CD4-positive, alpha-beta T cell treated with Interleukin-1 beta for 1 hour (primary cell): ENCODE measurements at places on chromosomes 3 and 15.
A peak's percentile ranks its signal among the peaks of the same experiment; 100 is the strongest.

GRCh38 chr3:80492162-80492561, 724.4 kb upstream of the ROBO1 start:
- no peak for DNase-seq

DNA sequence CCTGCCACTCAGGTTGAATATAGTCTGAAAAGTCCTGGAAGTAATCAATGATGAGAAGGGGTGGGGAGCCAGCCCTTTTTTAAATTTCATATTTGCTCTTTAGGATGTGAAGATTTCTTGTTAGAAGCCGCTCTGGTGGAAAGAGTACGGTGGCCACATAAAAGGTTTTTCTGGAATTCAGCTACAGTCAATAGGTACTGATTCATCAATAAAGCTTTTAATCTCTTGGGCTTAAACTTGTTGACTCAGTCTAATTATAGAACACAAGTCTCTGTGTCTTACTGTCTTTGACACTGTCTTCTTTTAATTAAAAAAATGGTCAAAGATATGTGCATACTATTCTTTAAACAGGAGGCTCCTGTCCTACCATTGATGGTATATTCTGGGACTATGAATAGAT, 99.9 kb upstream of the TP63 start:
- no peak for DNase-seq

GRCh38 chr15:68497206-68497910, 65.4 kb upstream of the ITGA11 start:
- no peak for DNase-seq

DNA sequence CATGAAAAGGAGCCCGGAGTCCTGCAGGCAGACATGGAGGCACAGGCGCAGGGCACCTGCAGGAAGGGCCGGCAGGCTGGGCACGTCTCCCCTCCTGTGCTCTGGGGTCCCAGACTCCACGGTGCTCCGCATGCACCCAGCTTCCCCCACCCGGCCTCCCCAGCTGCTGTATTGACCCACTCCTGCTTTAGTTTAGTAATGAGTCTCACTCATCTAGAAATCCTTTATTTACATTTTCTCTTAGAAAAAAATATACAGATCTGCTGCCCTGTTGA, 8.5 kb downstream of the MESP2 start:
- no peak for DNase-seq

DNA sequence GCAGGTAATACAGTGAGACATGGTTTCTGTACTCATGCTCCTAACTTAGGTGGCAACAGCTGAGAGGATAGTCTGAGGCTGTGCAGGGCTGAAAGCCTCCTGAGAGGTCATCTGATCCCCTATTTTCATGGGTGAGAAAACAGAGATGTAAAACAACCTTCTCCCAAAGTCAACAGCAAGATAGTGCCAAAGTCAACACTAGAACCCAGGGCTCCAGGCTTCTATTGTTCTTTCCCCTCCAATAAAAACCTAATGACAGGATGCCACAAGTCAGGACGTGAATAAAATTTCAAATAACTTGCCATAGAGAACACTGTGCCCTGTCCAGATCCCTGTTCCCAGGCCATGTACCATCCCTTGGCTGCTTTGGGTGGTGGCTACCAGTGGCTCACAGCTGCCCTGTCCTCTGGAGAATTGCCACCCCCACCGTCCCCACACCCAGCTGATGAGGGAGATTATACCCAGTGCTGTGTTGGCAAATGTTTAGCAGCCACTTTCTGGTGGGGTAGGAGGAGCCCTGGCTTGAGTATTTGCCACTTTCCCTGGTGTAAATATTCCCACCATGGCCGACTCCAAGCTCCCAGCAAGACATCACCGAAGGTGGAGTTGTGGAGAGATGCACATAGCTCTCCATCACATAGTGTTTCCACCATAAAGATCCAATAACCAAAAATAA, 54.8 kb downstream of the SRGAP3 start:
- no peak for DNase-seq

DNA sequence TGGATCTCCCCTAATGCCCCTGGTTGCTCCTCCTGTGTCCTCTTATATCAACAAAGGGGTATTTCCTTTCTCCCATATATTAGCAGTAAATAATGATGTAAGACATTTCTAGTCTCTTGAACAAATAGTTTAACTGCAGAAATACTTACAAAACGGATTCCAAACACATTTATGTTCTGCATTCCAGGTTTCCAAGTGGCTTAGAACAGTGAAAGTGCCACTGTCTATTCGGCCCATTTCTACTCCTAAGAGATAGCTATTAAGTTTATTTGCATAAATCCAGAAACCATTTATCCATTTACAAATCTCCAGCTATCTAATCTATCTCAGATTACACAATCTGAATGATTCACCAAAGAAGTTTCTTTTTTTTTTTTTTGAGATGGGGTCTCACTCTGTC, 55.8 kb upstream of the FRMD4B start:
- no peak for DNase-seq

DNA sequence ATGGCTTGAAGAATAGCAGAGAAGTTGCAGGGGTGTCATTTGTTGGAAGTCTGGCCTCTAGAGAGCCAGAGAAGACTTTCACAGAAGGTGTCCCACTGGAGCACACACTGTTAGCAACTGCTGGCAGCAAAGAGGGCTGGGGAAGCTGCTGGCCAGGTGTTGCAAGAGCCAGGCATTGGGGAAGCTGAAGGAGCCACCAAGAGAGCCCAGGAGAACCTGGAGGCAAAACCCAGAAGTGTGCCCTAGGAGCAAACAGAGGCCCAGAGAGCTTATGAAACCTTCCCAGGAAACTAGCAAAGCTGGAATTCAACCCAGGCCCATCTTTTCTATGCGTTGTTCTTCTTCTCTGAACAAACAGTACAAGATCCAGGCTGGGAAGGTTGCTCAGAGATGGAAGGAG, 132.7 kb upstream of the TRIM42 start:
- DNase-seq = no peak

GRCh38 chr3:172138792-172139507, 99.6 kb downstream of the FNDC3B start:
- DNase-seq = peak; percentile 16

DNA sequence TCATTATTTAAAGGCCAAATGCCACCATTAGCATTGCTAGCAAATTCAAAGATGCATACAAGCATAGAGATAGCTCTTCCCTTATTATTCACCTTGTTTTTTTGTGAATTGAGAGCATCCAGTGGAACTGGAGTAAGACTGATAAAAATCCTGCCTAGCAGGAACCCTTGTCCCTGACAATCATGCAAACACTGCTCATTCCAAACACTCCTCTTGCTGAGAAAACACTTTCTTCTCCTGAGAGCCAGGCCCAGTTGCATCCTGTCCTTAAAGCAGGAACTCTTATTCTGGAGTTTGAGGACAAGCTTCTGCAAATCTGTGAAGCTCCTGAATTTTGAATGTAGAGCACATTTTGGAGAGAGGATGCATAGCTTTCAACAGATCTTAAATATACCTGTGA, 49.3 kb upstream of the KCNMB2 start:
- DNase-seq = no peak

GRCh38 chr3:61146010-61146890, 105.0 kb downstream of the FHIT start:
- no peak for DNase-seq

- DNase-seq = no peak
These were observed 11.2 kb downstream of the SEC13 start for GRCh38 chr3:10309736-10310135.

DNA sequence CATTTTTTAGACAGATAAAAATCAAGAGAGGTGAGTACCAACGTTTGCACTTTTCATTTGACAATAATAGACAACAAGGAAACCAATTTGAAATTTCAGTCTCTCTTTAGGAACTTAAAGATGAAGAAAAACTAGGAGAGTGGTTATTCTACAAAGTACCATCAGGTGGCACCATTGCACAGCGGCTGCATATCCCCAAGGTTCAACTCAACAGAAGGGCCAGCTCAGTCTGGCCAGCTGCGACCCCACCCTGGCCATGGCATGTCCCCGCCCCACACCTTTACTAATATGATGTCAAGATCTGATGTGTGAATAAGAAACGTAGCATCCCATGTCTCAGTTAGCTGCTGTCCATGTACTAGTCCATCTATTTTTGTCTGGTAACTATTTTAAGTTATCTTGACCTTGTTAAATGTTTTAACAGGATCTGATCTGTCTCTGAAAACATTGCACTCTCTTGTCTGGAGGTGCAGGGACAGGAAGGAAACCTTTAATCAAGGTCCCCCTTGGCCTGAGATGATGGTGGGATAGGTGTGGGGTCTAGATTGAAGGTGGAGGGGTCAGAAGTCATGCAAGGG, 35.5 kb upstream of the CGNL1 start:
- peak; percentile 18 for DNase-seq

DNA sequence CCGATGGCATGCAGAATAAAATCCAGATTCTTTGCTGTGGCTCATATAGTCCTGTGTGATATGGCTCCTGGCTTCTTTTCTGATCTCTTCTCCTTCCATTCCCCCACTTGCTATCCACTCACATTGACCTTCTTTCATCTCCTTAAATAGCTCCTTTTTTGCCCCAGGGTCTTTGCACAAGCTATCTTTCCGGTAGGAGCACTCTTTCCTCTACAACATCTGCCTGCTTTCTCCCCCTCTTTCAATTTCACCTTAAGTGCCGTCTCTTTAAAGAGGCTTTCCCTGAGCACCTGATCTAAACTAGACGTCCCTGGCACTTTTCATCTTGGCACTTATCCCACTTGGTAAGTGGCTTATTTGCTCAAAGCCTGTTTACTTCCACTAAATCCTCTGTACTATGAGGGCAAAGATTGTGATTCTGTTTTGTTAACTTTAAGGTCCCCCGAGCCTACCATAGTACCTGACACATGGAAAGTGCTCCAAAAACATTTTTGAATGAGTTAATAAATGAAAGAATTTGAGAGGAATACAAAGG, 323.3 kb upstream of the TLE3 start:
- no peak for DNase-seq

DNA sequence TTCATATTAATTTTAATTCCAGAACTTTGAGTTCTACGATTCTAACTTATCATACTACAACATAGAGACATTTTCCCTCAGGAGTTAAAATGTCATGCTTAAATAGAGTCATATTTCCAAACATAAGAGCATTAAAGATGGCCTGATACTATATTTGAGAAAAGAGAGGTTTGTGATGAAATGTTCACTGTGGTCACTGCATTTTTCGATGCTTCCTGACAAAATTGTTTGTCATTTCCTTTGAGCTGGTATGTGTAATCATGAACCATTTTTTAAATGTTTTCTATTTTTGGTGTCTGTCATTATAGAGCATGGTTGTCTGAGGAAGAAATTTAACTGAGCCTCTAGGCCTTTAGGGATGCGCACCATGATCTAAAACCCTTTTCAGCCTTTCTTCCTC, 721.4 kb upstream of the NR2F2 start:
- no peak for DNase-seq

GRCh38 chr15:53861792-53862191, 102.3 kb upstream of the WDR72 start:
- no peak for DNase-seq

DNA sequence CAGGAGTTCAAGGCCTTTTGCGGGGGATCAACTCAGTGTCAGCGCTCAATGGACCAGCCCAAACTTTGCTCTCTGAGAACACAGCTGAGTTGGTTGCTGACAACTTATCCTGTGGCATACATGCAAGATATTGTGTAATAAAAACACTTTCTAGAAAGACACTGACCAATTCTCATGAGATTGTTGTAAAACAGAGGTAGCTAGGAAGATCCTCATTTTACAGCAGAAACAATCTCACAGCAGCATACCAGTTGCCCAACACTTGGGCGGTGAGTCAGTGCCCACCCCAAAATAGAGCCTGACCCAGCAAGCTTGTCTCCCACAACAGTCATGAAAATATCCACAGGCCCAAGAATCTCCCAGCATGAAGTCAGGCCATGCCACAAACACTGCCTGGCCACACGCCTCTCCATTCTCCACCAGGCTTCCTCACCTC, 18.2 kb downstream of the KLHL6 start:
- DNase-seq = no peak

GRCh38 chr3:45781271-45781670, 15.1 kb downstream of the SLC6A20 start:
- DNase-seq = no peak

- DNase-seq = no peak
These were observed 15.7 kb upstream of the HHATL start for GRCh38 chr3:42718338-42718737.

DNA sequence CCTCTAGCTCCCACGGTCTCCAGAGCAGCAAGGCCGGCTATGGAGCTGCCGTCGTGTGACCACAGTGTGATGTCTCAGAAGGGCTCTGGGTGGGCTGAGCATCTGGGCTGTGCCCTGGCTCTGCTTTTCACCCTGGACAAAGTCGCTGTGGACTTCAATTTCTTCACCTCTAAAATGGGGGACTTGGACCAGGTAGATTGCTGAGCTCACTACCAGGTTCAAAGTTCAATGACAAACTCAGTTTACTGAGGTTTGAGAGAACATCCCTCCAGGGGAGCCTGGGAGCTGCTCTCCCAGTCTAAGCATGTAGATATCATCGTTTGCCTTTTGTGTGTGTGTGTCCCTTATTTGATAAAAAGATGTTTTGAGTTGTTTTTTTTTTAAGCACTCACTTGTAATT, 25.1 kb downstream of the RLBP1 start:
- no peak for DNase-seq

- no peak for DNase-seq
These were observed 189.7 kb upstream of the GBE1 start for GRCh38 chr3:81951106-81951505.

GRCh38 chr15:61253186-61253585, 24.1 kb upstream of the RORA start:
- no peak for DNase-seq

DNA sequence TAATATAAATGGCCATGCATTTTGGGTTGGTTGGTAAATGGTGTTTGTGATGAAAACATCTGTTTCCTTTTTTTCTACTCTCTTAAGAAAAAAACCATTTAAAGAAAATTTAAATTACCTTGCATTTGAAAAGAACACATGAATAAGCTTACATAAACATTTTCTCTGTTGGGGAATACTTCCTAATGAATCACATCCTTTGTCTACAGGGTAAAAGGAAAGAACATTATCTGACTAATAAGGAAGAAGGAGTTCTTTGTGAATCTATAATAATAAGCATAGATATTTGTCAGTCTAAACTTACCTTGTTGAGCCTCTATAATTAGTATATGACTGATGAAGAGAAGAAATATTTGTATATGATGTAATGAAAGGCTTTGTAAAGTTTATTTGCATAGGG, 254.1 kb upstream of the ZNF717 start:
- no peak for DNase-seq

DNA sequence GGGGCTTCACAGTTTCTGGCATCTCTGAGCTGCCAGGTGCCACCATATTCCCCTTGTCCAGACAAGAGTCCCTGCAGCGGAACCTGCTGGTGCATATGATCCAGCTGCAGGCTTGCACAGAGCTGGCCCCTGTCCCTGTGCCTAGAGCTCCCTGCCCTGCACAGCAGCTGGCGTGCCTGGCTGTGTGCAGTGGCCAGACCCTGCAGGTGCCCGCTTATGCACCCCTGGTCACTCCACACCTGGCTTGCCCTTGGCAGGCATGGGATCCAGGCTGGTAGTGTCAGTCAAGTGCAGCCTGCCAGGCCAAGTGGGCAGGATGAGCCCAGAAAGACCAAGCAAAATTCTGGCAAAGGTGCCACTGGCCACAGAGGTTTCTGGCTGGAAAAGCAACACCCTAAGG, 88.6 kb upstream of the TTBK2 start:
- DNase-seq = no peak
